Stimulated activated CD4-positive, alpha-beta T cell treated with anti-CD3 and anti-CD28 coated beads, Interleukin-1b, Interleukin-23, amount 100 ng/mL, for 1 hour (primary cell): ENCODE measurements at places on chromosomes 2 and 18.

DNA sequence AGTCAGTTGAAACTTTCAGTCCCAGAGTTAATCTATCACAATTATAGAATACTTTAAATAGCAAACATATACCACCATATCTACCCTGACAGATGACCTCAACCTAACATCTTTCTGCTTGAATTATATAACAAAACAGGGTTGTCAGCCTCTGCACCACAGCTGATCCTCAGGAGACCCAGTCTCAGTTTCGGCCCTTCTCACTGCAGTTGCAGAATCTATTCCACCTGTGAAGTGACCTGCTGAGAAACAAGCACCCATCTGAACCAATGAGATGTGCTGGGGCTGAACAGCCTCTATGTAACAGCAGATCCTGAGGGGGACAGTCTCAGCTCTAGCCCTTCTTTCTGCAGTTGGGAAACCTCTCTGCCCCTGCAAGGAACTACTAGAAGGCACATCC, 567.6 kb downstream of the KCNJ3 start:
- DNase-seq: no peak

- DNase-seq: no peak
Observed at GRCh38 chr2:213021971-213022899, 129.2 kb downstream of the IKZF2 start.

DNA sequence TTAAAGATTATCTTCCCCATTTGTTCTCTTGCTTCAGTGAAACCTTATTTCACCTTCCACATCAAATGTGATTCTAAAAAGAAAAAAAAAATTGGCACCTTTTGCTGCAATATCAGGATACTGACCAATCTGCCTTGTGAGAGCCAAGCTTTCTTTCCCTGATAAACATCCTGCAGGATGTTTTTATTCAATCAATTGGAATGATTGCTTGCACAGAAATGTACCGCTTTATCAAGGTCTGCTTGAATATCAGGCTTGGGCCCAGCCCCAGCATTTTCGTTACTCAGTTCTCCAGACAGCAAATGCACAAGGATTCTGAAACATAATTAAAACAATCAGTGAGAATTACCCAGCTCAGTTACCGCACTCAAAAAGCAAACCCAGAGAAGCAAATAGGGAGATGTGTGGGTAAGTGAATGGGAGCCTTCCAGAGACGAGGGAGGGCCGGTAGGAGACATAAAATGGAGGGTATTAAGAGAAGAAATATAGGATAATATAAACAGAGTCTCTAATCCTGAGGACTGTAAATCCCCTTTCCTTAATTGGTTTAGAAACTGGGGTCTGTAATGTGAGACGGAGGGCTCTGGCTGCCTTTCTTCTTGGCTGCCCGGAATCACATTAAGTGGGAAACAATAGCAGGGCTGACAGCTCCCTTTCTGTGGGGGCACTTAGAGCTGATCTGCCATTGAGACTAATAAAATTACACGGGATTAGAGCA, 291.8 kb downstream of the ICOS start:
- DNase-seq: no peak

DNA sequence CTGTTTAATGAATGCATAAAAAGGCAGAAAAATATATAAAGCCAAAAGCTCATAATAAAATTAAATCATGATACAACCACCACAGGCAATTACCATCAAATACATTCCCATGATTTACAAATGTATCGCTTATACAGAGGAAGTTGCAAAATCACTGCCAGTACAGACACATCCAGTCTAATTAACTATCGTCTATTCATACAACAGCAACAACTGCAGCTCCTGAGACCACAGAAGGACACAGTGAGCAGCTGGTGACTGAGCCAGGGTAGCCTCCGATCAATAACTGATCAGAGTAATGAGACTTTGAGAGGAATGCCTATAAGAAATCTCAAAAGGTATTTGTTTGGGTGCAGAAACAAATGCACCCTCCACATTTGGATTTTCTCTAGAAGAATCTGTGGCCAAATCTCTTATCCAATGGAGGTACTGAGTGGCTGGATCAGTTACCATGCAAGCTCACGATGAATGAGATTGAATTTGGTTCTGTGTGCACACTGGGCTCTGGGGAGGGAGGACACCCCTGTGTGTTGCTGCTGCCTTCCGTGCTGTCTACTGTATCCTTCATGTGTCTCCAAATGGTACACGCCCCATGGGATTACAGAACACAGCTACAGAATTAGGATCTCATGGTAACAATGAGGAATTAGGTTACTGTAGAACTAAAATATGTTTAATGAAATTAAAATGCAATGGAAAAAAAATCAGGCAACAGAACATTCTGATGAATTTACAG, 119.6 kb downstream of the MBP start:
- DNase-seq: no peak

DNA sequence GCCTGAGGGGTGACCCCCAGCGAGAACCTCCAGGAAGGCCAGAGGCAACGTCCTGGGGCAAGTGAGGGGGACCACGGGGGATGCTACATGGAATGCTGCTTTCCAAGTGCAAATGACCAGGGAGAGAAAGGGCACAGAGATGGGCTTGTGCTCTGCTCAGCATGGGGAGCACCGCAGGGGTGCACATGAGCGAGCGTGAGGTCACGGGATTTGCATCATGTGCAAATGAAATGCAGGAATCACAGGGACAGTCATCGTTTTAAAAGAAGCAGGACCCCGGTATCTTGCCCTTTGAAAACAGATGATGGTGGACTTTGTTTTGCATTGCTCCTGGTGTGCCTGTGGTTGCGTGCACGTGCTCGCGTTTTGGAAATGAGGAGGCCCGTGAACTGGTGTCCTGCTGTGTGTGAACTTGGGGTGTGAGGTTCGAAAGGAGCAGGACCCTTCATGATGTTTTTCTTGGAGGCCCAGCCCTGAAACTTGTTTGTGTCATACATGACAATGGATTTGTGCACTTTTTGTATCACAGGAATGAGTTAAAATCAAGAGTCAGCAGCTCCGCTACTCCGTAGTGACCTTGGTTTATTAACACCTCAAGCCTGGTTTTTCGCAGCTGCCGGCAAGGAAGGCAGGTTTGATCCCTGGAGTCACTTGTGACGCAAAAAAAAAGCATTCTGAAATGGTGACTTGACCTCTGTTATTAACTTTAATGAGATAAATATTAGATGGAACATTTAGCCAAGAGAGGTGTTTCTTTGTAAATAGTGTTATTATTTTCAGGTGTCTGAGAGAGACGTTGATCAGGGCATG, 234.5 kb downstream of the LDLRAD4 start:
- no peak for DNase-seq

DNA sequence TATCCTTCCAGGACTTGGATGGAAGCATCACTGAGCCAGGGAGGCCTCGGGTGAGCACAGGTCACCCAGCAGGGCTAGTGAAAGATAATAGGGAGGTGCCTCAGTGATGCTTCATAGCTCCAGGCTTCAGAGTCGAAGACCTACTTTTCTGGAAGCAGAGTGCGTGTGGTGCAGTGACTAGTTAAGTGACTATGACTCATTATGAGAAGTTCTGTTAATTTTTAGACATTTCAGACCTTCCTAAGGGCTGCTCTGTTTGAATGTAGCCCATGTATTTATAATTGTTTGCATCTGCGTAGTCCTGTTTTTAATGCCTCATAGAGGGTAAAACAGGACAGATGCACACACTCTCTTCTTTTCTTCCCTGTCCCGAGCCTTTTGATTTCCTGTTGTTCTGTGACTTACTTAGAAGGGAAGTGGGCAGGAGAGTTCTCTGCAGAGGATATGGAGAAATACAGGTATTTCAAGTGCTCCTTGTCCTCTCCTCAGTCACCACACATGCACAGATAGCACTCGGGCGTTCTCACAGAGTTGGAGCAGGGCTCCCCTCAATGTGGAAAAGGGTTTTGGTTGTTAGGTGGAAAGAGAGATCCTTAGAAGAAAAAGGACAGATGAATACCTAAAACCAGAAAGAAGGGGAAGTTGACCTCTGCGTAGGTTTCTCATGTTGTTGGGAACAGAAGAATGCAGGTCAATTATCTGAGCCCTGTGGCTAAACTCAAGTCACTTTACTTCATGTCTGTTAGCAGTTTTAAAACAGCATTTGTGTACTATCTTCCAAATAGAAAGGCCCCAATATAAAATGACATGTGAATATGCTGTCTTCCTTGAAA, 34.7 kb downstream of the RALB start:
- DNase-seq: no peak

GRCh38 chr2:106304612-106305184, 110.6 kb upstream of the UXS1 start:
- no peak for DNase-seq

DNA sequence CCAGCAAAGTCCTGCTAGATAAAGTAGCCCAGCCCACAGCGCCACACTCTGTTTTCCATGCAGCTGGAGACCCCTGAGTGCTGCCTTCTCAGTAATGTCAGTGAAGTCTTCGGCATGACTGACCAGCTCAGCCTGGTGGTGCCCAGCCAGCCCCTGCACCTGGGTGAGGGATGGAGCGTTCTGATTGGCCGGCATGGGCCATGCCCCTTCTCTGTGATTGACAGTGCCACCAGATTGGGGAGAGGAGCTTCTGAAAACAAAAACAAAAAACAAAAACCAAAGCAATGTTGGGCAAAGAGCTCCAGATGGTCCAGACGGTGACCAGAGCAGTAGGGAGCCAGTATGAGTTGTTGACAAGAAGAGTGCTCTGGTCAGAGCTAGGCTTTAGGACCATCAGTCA, 122.6 kb downstream of the DYSF start:
- DNase-seq: no peak

- DNase-seq: no peak
Observed at GRCh38 chr2:21466341-21466927, 342.7 kb downstream of the TDRD15 start.

DNA sequence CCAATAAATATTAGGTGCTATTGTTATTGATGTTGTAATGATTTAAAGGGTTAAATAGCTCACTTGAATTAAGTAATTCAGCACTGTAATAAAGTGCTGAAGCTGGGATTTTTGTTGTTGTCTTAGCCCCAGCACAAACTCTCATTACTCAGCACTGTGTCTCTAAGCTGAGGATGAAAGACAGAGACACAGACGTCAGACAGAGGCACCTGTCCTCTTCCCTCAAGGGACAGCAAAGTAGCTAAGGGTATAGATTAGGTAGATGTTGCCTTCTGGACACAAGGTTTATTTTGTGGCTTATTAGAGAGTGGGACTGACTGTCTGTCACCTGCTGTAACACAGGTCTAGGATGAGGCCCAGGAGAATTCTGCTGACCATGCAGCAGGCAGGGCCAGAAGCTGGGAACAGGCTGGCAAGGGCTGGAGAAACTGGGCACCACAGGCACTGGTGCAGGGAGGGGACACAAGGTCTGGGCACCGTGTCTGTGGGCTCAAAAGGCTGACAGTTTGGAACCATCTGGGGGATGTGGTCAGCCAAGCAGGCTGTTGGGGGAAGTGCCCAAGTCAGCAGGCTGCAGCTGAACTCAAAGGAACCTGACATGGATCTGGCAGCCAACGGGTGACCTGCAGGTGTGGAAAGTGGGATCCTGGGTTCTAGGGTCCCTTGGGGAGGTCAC, 20.0 kb upstream of the PTPN4 start:
- DNase-seq: no peak

DNA sequence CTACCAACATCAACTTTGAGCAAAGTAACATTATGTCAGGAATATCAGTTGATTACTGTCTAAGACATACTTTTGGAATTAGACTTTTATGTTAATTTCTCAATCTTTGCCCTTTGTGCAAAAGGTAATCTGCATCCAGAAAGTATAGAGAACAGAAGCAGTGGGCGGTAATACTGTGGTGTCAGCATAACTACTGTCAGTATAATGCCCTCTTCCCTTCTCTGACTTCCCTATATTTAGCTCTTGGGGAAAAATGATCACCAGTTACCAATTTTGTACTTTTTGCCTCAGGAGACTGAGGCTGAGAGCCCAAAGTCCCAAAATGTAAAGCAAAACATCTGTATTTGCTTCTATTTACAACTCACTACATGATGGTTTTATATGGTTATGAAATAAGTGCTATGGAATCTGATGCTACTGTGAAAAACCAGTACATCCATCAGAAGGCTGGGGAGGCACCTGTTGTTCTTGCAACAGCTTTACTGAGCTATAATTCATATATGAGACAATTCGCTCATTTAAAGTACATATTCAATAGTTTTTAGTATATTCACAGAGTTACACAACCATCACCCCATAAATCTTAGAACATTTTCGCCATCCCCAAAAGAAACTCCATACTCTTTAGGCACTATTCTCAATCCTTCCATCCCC, 51.3 kb upstream of the CD302 start:
- no peak for DNase-seq

DNA sequence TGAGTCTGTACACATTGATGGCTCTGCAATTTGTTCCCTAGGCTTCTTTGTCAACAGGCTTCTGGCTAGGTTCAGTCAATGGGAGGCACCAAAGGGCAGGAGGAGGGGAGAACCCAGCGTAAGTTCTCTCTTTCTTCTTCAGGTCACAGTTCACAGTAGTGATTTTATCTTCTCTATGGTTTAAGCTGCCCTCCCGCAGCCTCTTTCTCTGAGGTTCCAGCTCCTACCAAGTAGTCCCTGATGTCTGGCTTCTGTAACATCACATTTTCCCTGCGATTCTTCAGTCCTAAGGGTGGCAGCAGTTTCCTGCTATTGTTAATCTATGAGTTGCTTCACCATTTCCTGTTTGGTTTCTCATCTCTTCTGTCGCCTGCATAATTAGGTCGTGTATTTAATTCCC, 107.4 kb downstream of the CPO start:
- DNase-seq: peak; percentile 1

GRCh38 chr2:202299712-202300111, 34.1 kb downstream of the NOP58 start:
- DNase-seq: no peak

GRCh38 chr2:100292022-100292580, 30.2 kb downstream of the LONRF2 start:
- DNase-seq: no peak

GRCh38 chr2:168796583-168797285, 5.7 kb upstream of the NOSTRIN start:
- DNase-seq: no peak

- no peak for DNase-seq
Observed at GRCh38 chr2:238136820-238137537, 1.5 kb upstream of the KLHL30 start.

DNA sequence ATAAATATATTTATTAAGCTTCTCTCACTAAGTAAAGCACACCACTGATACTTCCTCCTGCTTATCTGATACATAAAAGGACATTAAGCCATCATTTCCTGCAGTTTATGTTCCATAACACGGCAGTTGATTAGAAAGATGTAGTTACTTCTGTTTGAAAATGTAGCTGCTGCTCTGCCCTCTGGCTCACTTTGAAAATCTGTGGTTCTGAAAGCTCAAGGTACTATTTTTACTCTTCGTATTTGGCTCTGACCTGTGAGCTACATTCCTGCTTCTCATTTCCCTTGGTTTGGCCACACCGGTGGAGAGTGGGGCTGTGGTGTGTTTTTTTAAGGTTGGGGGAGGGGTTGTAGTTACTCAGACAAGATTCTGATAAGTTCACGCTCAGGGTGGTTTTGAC, 12.8 kb upstream of the TTN start:
- DNase-seq: no peak
